ENCODE measurements at places on chromosomes 2 and 18.

GRCh38 chr2:39120521-39120770, 405 bp downstream of the SOS1 start:
- no peak for DNase-seq

GRCh38 chr18:6681331-6681875, 48.1 kb upstream of the ARHGAP28 start:
- DNase-seq, result no peak

- DNase-seq, result no peak
Observed at GRCh38 chr2:138780446-138780880, 273 bp upstream of the NXPH2 start.

GRCh38 chr18:13303756-13304364, 85.3 kb downstream of the LDLRAD4 start:
- DNase-seq, result no peak

GRCh38 chr18:32372381-32373061, 98.2 kb downstream of the GAREM1 start:
- no peak for DNase-seq

- no peak for DNase-seq
Observed at GRCh38 chr18:51520676-51521180, 323.2 kb upstream of the MEX3C start.

DNA sequence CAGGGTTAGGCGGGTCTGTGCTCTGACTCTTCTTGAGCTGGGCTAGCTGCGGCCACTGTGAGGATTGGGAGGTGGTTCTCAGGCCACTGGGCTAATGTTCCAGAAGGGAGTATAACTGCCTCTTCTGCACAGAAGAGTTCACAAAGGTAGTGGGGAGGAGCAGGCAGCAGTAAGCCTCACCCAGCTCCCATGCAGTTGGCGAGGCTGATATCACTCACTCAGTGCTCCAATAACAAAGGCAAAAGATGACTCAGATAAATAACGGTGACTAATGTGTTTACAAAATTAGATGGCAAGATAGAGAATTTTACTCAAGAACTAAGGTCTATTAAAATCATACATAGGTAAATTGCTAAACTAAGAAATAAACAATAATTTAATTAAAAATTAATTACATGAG, 174.2 kb upstream of the TMEM200C start:
- no peak for DNase-seq

DNA sequence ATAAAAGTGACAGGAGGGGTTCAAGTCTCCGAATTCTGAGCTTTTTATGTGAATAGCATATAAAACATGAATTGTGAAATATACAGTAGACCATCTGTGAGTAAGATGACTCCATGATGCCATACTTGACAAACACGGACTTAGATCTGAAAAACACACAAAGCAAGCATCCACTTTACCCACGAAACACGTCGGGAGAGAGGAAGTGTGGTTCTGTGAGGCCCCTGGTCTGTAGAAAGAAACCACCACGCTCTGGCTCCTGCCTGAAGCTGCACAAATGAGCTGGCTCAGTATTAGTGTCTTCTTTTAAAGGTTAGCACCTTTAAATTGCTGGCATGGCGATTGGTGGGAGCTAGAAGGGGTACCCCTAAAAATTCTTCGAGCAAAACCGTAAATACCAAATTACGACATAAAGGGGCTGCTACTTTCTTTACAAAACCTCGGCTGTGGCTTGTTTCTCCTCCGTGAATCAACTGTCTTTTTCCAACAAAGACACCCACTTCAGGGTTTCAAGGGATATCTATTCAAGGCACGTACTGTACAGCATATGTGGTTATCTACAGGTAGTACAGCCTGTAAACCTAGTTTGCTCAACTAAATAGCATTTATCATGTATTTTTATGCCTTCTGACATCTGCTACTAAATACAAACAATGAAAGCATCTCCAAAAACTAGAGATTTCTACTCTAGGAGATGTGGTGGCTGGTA, 70.9 kb downstream of the AFF3 start:
- no peak for DNase-seq

DNA sequence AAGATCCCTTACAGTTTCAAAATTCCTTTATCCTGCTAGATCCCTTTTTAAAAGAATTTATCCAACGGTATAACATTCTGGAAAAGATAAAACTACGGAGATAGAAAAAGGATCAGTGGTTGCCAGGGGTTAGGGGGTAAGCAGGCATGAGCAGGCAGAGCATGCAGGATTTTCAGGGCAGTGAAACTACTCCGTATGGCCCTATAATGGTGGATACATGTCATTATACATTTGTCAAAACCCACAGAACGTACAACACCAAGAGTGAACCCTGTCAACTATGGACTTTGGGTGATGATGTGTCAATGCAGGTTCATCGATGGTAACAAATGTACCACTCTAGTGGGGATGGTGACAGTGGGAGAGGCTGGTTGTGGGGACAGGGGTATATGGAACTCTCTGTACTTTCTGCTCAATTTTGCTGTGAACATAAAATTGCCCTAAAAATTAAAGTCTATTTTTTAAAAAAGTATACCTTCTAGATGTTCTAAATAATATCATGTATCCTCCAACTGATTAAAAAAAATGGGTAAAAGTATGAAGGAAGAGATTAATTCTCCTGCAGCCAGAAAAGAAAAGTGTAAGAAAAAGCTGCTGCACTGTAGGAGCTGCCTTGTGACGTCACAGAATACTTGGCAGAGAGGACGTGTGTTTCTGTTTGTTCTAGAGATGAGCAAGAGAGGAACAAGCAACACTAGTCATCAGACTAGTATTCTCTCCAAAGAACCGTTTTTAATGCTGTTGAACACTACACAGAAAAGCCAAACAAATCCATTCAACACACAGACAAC, 23.6 kb downstream of the ANKRD44 start:
- peak; percentile 78 for DNase-seq

DNA sequence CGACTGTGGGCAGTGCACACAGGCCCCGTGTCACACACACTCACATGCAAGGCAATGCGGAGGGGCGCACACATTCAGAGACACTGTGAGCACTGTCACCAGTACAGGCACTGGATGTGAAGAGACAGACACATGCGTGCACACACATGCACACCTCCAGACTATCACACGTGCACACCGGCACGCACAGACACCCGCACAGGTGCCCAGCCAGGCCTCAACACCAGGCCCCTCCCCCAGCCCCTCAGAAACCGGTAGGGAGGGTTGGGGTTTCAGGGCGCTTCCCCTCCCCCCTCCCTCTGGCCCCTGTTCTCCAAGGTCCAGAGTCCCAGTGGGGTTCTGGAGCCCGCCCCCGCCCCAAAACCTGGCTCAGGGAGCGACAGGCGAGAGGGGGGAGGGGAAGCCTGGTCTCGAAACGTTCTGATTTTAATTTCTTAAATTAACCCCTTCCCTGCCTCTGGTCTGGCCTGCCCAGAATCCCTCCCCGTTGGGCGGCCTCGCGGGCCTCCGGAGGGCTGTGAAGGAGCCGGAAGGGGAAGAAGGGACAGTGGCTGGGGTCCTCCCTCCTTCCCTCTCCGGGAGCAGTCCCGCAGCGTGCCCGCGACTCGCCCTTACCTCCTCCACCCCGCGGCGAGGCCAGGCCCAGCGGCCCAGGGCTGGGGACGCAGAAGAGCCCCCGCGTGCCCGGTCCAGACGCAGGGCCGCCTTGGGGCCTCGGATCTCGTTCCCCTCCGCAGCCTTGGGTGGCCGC, 558 bp downstream of the FBXO41 start:
- DNase-seq, result no peak

DNA sequence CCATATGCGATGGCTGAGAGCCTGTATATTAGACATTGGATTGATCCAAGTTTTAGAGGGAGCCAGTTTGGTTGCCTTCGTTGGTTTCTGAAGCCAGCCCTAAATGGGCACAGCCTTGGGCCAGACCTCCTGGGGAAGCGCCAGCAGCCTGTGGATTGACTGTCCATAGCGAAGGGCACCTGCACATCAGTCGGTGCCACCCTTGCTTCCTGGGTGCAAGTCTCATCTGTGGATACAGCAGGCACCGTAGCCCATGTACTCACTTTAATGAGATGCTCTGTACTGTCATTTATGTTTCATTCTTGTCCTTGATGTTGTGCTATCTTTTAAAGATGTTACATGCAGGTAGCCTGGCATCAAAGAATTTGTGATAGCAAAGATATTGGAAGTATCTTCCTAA, 536.4 kb upstream of the NRP2 start:
- no peak for DNase-seq

GRCh38 chr2:17476830-17477229, 41.4 kb downstream of the RAD51AP2 start:
- DNase-seq, result no peak

- no peak for DNase-seq
Observed at GRCh38 chr2:54666131-54666633, 57.3 kb upstream of the EML6 start.

DNA sequence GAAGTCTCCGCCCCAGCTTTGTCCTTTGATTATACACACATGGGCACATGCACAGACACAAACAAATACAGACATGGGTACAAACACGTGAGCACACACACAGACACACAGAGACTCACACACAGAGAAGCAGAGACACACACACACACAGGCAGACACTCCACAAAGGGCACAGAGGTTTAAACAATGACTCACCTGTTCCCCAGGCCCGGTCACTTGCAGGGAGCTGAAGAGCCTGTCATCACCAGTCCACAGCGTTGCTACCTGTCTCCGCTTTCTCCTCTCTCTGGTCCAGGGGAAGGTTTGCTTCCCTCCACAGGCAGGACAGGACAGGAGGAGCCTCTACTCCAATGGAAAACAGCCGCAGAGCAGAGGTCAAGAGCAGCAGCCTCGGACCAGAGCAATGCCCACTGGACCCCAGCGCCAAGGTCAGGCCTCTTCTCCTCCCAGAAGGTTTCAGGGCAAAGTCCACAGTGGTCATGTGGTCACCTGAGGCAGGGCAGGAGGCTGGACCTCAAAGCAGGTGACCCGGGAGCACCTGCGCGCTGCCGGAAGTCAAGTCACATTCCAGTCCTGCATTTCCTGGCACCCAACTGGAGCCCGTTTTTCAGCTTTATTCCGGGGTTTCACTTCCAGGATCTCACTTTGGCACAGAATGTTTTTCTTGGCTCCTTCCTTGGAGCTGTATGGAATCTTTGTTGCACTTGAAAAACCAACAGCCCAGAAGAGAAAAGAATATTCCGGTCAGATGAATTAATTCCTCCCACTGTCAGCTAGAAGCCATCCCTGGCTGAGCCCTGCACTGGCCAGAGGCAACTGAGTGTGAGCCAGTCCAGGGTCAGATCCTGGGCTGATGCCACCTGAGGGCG, at the start of gene RAB17:
Gene RAB17, minus strand, starts transcription at position 463 of the 869 bp plus-strand sequence. CDS start 4,580 bp downstream, outside the sequence.
- DNase-seq, result no peak

GRCh38 chr2:85330839-85331636, 3.2 kb upstream of the TGOLN2 start:
- DNase-seq, result no peak

DNA sequence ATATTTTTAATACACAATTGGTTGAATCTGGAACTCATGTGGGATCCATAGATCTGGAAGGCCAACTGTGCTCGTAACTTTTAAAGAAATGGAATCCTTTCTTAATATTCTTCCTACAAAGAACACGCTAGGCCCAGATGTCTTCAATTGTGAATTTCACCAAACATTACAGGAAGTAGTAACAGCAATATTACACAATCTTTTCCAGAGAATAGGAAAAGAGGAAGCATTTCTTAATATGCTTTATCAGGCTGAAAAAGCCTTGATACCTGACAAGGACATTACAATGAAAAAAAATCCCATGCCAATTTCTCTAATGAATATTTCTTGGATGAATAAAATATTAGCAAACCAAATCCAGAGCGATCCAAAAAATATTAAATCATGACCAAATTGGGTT, 80.3 kb upstream of the HAAO start:
- DNase-seq, result no peak

- DNase-seq, result no peak
Observed at GRCh38 chr2:192584976-192585375, 390.2 kb upstream of the TMEFF2 start.

DNA sequence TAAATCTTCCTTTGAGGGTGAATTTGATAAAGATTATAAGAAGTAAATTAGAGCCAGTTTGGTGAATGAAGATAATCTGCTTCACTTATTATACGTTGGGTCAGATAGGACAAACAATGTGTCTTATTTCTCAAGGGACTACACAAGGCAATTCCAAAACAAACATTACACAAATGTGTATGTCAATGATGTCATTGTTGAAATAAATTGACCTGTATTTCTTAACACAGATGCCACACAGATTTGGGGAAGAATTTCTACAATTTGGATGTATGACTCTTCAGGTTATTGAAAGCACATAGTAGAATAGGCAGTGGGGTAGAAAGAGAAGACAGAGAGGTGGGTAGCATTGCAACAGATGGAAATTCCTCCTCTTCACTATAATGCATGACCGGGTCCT, 6.9 kb upstream of the CRIM1 start:
- no peak for DNase-seq

GRCh38 chr2:159904127-159904958, 106.3 kb upstream of the CD302 start:
- DNase-seq, result peak; percentile 81

DNA sequence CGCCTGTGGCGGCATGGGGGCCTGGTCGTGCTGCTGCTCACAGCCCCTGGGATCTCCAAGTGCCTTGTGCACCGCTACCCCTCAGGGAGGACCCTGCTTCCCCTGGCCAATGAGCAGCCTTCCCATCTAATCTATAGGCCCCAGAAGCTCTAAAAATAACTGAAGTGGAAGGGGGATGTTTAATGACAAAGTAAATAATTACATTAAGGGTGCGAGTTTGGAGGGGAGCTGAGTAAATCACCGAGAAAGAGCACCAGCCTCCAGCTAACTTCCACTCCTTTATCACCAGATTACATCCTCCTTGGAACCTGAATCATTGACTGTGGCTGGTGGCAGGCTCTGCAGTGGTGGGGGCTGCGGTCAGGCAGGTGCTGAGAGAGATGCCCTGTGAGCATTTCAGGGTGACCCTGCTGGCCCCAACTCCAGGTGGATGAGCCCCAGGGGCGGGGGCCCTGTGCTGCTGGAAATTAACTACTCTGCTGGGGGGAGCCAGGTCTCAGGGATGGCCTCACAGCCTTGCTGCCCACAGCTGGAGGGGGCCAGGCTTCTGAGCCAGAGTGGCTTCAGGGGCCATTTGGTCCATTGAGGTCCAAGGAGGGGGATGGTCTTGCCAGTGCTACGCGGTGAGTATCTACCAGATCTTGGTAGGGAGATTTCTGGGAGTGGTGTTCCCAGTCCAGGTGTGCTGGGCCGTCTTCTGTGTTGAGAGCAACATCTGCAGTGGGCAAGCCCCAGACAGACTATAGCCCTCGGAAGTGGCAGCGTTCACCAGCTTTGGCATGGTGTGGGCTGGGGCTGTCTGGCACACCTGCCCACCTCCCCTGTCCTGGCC, 74.2 kb downstream of the GLI2 start:
- no peak for DNase-seq

GRCh38 chr2:117981810-117982209, 32.1 kb downstream of the CCDC93 start:
- DNase-seq, result no peak

DNA sequence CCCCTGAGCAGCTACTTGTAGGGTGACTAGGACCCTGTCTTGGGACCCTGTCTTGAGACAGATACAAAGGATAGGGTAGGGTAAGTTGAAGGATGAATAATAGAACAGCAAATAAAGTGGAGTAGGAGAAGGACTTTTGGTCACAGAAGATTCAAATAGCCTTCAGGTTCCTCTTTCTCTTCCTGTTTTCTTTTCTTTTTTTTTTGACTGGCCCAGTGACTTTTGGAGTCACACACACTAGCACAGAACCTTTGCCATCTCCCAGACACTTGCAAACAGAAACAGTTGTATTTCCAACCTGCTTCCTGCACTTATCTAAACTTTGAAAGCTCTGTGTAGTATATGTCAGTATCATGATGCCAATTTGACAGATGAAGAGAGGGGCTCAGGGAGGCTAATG, 108.2 kb downstream of the TDRD15 start:
- no peak for DNase-seq
